Thymus (tissue), 14 donors: ENCODE measurements at places on chromosomes 16 and 17.

DNA sequence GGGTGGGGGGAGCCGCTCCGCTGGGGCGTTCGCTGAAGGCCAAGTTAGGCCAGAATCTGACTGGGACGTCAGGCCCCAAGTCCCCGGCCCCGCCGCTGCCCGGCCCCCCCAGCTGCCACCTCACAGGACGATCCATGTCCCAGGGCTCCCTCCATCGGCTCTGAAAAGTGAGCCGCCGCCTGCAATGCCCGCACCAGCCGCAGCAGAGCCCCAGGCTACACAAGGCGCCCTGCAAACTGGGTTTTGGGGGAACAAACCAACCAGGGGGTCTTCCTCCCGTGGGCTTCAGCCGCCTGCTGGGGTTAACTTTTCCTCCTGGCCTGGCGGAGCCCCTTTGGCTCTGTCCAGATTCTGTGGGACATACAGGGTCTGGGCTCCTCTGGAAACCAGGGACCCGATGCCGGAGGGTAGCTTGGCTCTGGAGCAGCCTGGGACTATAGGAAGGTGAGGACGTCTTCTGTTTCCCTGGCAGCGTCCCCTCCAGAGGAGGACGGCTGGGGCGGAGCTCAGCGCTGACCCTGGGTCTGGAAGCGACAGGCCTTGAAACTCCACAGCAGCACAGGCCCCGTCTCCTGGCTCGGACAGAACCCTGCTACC lies 835 bp downstream of the NME4 start:
- no peak for DNase-seq

DNA sequence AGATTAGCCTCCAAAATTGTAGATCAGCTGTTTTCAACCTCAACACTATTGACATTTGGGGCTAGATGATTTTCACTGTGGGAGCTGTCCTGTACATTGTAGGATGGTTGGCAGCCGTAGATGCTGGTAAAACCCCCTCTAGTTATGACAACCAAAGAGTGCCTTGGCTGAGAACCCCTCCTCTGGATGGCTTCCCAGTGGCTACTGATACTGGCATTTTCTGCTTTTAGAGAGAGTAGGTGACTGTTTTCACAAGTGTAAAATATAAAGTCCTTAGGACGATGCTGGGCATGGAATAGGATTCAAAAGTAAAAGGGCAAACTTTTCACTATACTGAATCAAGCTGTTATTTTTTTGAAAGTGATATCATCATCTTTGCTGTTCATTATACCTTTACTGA lies 1048.8 kb upstream of the EEF2KMT start:
- DNase-seq = no peak

DNA sequence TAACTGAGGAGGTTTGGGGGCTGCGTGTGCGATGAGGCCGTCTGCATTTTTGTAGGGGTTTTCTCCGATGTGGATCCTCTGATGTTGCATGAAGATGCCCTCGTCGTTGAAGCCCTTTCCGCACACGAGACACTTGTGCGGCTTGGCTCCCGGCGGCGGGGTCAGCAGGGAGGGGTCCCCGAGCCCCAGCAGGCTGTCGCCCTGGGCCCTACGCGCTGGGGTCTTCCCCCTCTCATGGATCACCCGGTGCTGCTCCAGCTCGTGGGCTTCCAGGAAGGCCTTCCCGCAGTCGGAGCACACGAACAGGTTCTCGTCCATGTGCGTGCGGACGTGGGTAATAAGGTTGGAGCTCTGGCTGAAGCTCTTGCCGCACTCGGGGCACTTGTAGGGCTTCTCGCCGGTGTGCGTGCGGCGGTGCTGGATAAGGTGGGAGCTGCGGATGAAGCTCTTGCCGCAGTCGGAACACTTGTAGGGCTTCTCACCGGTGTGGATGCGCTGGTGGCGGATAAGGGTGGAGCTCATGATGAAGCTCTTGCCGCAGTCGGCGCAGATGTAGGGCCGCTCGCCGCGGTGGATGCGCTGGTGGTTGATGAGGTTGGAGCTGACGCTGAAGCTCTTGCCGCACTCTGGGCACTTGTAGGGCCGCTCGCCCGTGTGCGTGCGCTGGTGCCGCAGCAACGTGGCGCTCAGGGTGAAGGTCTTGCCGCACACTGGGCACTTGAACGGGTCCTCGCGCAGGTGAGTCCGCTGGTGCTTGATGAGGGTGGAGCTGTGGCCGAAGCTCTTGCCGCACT lies 4.3 kb downstream of the ZNF629 start:
- no peak for DNase-seq

- no peak for DNase-seq
Observed at GRCh38 chr17:55988861-55989260, 164.4 kb upstream of the ANKFN1 start.

DNA sequence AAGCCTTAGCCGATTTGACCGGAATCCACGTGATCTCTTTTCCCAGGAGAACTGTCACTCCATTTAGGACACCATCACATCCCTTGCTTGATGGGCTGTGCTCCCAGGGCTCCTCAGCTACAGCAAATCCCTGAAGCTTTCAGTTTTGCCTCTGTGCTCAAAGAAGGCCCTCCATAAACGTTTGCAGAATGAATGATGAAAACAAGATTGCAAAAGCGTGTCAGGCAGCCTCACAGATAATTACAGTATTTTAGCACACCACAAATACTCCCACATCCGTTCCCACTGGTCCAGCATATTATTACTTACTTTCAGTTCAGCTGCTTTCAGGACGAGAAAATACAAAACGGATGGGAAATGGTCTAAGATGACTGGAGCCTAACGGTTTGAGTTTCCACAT lies 84.6 kb downstream of the USP31 start:
- DNase-seq = no peak

GRCh38 chr17:69088643-69089200 lies 28.0 kb upstream of the ABCA9 start:
- no peak for DNase-seq

- no peak for DNase-seq
Observed at GRCh38 chr17:16214190-16215001, 938 bp downstream of the NCOR1 start.

DNA sequence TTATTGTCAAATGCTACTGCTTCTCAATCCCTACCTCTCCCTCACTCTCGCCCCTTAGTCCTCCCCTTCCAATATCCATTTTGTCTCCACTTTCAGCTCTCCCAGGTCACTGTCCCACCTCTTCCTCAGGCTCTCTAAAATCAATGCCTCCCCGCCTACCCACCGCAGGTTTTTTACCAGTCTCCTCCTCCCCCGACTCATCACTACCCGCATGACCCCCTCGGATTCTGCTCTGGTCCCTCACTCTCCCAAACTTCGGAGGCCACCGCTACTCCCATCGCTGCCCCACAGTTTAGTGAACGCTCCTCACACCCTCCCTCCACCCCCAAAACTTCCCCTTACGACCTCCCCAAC lies 513 bp downstream of the CRLF3 start:
- DNase-seq = no peak

- no peak for DNase-seq
Observed at GRCh38 chr17:17029938-17030337, 12.3 kb upstream of the MPRIP start.

GRCh38 chr16:85090181-85090580 lies 22.1 kb downstream of the CIBAR2 start:
- DNase-seq = no peak

DNA sequence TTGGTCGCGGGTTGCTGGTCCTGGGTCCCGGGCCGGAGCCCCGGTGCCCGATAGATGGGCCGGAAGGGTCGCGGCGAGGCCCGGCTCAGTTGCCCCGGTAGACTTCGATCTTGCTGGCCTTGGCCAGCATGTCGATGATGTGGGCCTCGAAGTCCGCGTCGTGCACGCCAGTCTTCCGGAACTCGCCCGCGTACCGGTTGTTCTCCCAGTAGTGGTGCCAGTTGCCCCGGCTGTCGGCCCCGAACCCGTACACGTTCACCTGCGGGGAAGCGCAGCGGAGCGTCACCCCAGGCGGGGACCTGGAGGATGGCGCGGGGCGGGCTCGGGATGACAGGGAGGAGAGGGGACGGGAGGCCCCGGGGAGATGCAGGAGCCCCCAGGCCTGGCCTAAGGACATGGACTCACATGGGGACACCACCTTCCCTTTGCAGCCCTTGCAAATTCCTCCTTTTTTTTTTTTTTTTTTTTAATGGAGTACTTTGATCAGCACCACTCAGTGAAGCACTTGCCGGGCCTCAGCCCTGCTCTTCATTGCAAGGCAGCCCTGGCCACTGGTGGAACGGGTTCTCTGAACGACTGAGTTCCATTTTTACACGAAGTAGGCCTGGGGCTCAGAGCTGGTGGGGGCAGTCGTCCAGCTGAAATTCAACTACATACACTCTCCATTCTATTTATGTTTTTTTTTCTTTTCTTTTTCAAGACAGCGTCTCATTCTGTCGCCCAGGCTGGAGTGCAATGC lies 35.1 kb downstream of the DDX19A start:
- no peak for DNase-seq

DNA sequence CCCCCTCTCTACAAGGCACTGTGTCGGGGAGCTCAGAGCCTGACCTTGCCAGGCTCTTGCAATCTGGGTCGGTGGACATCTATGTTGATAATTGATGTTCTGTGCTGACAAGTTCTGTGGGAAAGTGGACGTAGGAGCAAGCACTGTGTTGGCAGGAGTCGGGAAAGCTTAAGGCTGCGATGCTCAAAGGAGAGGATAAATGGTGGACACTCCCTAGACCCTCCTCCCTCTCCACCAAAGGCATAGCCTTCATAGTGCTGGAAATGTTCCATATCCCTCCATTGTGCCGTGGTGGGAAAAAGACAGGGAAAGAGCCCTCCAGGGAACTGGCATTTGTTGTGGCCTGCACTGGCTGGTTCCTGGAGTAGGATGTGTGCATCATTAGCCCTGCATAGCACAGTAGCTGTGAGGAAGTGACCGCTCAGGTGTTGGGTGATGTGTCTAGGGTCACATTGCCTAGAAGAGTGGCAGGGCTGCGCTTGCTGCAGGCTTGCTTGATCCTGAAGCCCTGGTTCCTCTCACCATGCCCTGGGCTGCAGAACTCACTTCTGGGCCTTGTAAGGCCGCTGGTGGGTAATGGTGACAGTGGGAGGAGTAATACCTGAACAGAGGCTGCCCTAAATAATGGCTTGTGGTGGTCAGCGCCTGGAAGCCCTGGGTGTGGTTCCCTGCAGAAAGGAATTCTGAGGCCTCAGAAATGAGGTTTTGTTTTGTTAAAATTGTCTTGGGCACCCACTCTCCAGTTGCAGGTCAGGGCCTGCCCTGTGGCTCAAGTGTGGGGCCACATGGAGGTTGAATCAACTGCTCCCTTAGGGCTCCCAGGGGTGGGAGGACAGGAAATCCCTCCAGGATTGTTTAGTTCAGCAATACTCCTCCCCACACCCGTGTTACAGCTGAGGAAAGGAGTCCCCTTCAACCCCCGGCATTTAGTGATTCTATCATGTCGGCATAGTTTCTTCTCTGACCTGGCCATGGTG lies 62.6 kb downstream of the KSR1 start:
- DNase-seq = no peak

- DNase-seq = no peak
Observed at GRCh38 chr17:19747829-19748806, at the start of gene ALDH3A1. TSS of gene ALDH3A1 (minus strand) at chr17:19748298. CDS start at chr17:19745129, 3,169 bp downstream.

- no peak for DNase-seq
Observed at GRCh38 chr17:29475891-29476290, 85.7 kb downstream of the TAOK1 start.

DNA sequence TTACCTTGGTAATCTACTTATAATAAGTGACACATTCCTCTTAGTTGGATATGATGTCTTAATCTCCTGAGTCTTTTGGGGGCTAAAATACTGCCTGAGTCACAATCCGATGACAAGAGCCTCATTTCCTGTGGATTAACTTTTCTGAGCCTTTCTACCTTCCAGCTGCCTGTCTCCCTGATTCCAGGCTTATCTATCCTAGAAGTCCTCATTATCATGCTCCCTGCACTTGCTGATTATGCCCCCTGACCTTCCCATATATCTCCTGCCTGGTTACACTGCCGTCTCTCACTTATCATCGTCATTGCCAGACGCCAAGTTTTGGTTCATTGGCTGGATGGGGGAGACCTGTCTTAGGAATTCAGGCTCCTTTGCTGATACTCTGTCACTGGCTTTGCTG lies 727.4 kb upstream of the CA10 start:
- DNase-seq = no peak

GRCh38 chr16:76955629-76956028 lies 235.4 kb upstream of the MON1B start:
- DNase-seq = no peak

DNA sequence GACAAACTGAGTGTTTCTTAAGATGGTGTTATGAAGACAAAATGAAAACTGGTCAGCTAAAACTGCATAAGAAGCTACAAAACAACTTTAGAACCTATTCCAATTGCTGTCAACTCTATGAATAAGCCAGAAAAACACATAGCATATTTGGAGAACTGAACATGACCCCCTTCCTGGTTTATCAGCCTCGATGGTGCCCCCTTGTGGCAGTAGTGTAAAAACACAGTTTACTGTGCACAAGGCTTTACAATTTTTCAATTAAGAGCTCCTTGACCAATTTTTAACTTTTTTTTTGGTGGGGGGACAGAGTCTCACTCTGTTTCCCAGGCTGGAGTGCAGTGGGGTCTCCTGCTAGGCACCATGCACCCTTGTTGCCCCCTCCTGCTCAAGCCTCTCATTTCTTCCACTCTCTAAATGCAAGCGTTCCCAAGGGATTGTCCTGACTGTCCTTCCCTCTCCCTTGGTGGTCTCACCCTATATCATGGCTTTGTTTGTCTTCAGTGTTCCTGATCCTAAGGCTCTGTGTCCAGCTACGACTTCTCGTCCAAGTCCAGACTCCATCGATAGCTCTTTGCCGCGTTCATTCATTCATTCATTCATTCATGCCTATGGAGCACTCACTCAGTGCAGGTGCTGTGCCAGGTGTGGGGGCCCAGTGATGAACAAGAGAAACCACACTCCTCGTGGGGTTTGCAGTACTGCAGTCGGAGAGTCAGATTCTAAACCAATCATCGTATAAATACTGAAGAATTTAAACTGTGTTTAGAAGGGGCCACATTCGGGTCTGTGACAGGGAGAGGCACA lies 7.5 kb downstream of the EIF1 start:
- no peak for DNase-seq

GRCh38 chr17:79595471-79595870 lies 15.4 kb downstream of the RBFOX3 start:
- DNase-seq = no peak

DNA sequence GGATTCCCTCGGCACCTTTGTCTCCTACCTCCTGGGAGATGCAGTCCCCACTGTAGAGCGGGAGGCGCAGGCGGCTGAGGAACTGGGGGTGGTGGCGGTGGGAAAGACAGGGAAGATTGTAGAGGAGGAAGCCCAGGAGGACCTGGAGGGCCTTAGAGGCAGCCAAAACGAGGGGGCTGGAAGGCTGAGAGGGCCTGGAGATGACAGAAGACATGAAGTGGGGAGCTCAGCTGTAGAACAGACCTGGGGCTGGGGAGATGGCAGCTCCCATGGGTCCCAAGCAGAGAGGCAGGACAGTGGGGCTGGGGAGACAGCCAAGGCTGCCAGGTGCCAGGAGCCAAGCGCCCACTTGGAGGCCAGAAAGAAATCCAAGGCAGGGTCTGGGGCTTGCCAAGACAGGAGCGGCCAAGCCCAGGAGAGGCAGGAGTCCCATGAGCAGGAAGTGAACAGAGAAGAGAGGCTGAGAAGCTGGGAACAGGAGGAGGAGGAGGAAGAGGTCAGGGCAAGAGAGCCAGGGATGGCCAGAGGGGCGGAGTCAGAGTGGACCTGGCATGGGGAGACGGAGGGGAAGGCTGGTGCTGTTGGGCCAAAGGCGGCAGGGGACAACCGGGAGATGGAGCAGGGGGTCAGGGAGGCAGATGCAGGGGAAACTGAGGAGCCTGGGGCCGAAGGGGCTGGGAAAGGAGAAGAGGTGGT lies 803 bp downstream of the APOBR start:
- no peak for DNase-seq

- no peak for DNase-seq
Observed at GRCh38 chr16:30884760-30885159, 9.1 kb downstream of the BCL7C start.

GRCh38 chr17:68908045-68908444 lies 47.1 kb downstream of the ABCA8 start:
- DNase-seq = no peak
